Uterus (tissue), 4 donors: ENCODE measurements at places on chromosomes 16 and 17.
A peak's percentile ranks its signal among the peaks of the same experiment; 100 is the strongest.

DNA sequence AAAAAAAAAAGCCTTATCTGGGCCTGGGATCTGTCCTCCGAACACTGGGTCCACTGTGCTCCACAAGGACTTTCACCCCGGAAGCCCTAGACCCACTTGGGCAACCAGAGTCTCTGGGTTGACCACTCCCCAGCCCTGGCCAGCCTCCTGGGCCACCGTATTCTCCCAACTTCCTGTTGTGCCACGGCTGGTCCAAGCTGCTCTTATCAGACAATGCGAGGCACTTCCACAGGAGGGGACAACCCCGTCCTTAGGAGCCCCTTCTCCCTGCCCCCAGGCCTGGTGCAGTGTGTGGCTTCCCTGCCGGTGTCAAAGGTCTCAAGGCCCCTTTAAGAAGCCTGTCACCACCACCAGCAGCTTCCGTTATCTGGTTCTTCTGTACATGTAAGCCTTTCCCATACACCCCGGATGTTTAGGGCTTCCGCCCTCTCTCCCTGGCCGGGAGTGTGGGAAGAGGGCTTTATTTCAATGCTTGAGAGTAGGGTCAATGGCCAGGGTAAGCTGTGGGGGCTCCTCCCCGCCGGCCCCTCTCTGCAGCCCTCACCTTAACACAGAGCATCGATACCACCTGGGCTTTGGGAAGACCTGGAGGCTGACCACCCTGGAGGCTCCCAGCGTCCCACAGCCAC lies 313.0 kb downstream of the SEC14L1 start:
- no peak for DNase-seq

GRCh38 chr16:6231398-6231797 lies 1101.2 kb upstream of the RBFOX1 start:
- no peak for DNase-seq

DNA sequence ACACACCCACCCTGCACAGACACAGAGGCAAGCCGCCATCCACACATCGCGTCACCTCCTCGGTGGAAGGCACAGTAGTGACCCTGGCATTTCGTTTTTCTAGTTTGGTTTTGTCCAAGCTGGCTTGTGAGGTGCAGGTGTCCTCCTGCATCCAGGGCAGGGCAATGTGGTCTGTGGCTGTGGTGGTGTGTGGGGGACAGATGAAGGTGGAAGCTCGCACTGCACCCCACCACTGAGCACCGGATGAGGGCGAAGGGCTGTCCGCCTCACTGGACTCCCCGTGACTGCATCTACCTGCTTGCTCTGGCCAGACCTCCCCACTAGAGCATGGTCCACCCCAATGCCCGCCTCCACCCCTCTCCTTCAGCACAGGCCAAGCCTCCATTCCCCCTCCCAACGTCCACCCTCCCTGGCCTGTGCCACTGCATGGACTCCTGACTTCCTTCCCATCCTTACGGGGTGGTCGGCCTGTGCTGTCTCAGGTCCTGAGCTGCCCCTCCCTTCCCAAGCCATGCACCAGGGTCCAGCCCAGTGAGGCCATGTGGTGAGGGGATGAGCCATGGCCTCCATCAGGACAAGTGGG lies 78.8 kb upstream of the CBX4 start:
- no peak for DNase-seq

GRCh38 chr16:89090669-89091426 lies 2.8 kb upstream of the ACSF3 start:
- no peak for DNase-seq

- no peak for DNase-seq
Observed at GRCh38 chr16:67349172-67349571, 22.6 kb downstream of the LRRC36 start.

DNA sequence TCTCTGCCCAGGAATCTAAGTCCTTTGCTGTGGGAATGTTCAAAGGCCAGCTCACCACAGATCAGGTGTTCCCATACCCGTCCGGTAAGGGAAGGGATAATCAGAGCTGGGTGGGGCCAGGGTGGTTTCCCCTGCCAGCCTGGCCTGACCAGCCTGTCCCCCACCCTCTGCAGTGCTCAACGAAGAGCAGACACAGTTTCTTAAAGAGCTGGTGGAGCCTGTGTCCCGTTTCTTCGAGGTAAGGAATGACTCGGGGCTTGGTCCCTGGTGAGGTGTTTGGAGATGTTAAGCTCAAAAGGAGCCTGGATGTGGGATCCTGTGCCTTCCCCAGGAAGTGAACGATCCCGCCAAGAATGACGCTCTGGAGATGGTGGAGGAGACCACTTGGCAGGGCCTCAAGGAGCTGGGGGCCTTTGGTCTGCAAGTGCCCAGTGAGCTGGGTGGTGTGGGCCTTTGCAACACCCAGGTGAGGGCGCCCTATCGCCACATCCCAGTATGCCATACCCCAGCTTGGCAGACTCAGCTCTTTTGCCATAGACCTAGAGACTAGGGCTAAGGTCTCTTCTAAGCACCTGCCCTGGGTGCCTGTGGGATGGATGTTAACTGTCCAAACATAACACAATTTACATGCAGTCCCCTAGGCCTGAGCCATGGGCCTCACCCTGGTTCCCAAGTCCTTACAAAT lies 997 bp downstream of the ACADVL start:
- no peak for DNase-seq

DNA sequence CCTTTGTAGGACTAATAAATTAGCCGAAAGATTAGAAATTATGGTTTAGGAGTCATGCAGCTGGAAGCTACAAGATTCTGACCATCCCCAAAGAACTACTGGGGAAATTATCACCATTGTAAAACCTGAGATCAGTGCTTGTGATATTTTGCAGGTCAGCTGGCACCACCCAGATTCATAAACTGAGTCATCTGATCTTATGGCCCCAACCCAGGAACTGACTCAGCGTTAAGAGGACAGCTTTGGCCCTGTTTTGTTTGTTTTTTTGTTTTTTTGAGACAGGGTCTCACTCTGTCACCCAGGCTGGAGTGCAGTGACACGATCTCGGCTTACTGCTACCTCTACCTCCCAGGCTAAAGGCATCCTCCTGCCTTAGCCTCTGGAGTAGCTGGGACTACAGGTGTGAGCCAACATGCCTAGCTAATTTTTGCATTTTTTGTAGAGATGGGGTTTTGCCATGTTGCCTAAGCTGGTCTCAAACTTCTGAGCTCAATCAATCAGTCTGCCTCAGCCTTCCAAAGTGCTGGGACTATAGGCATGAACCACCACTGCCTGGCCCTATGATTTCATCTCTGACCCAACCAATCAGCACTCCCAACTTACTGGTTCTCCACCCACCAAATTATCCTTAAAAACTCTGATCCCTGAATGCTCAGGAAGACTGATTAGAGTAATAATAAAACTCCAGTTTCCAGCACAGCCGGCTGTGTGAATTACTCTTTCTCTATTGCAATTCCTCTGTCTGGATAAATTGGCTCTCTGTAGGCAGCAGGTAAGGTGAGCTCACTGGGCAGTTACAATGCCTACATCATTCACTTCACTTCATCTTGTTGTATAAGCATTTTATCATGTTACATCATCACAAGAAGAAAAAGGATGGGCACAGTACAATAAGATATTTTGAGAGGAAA lies 79.4 kb upstream of the KSR1 start:
- DNase-seq: no peak

DNA sequence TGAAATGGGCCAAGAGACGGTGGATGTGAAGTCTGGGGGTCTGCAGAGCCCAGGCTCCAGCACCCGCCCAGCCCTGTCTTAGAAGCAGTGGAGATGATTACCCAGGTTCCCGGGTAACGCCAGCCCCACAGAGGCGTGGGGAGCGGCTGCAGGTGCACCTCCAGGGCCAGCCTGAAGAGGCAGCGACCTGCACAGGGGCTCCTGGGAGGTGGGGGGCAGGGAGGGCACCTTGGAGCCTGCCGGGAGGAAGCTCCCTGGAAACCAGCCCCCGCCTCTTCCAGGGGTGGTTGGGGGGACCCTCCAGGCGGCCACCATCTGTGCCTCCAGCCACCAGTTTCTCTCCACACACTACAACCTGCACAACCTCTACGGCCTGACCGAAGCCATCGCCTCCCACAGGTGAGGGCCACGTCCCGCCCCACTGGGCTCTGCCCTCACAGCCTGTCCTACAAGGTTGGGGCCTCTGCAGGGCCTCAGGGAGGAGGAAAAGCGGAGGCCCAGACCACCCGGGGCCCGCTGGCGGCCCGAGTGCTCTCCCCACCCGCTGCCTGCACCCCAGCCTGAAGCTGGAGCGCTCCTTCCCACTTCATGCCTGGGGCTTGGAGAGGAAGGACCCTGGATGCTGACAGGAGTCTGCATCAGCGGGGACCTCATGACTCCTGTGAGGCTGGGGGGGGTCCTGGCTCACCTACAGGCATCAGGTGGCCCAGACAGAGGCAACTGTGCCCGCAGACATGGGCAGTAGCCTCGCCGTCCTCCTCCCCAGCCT lies 10.5 kb downstream of the GAA start:
- DNase-seq: no peak

GRCh38 chr17:56290101-56290801 lies 137.0 kb downstream of the ANKFN1 start:
- no peak for DNase-seq

DNA sequence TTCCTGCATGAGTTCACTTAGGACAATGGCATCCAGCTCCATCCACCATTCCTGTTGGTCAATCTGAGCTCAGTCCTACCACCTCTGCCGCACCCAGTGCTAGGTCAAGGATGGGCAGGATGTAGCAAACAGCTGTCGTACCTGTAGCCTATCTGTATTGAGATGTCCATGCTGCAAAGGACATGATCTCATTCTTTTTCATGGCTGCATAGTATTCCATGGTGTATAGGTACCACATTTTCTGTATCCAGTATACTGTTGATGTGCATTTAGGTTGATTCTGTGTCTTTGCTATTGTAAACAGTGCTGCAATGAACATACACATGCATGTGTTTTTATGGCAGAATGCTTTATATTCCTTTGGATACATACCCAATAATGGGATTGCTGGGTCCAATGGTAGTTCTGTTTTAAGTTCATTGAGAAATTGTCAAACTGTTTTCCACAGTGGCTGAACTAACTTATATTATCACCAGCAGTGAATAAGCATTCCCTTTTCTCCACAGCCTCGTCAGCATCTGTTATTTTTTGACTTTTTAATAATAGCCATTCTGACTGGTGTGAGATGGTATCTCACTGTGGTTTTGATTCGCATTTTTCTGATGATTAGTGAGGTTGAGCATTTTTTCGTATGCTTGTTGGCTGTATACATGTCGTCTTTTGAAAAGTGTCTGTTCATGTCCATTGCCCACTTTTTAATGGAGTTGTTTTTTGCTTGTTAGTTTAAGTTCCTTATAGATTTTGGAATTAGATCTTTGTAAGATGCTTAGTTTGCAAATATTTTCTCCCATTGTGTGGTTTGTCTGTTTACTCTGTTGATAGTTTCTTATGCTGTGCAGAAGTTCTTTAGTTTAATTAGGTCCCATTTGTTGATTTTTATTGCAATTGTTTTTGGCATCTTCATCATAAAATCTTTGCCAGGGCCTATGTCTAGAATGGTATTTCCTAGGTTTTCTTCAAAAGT lies 7.2 kb upstream of the MRTFB start:
- no peak for DNase-seq

DNA sequence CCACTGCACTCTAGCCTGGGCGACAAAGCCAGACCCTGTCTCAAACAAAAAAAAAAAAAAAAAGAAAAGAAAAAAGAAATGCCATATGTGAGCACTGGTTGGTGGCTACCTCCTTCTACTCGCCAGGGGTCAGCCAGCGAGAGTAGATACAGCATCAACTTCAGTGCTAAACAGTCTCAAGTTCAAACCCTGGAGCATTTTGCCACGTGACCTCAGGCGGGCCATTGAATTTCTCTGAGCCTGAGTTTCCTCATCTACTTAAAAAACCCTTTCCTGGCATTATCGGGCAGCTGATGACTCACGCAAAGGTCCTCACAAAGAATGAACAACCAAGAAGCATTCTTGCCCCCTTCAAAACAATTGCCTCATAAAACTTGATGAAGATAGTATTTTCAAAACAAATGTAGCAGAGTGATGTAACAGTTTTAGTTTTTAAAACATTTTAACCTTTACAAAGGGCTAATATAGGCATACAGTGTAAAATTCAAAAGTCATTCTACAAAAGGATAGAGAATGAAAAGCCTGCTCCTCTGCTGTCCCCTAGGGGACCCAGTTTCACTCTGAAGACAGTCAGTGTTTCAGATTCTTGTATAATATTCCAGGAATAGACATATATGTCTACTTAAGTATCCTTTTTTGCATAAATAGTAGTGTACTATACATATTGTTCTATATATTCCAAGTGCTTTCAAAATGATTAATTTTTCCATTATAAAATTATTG lies 28.4 kb downstream of the DNAH2 start:
- peak; percentile 50 for DNase-seq

GRCh38 chr16:31215287-31216162 lies 1.4 kb downstream of the PYDC1 start:
- DNase-seq: peak; percentile 36

GRCh38 chr16:67537270-67537635 lies 8.6 kb downstream of the RIPOR1 start:
- peak; percentile 74 for DNase-seq

DNA sequence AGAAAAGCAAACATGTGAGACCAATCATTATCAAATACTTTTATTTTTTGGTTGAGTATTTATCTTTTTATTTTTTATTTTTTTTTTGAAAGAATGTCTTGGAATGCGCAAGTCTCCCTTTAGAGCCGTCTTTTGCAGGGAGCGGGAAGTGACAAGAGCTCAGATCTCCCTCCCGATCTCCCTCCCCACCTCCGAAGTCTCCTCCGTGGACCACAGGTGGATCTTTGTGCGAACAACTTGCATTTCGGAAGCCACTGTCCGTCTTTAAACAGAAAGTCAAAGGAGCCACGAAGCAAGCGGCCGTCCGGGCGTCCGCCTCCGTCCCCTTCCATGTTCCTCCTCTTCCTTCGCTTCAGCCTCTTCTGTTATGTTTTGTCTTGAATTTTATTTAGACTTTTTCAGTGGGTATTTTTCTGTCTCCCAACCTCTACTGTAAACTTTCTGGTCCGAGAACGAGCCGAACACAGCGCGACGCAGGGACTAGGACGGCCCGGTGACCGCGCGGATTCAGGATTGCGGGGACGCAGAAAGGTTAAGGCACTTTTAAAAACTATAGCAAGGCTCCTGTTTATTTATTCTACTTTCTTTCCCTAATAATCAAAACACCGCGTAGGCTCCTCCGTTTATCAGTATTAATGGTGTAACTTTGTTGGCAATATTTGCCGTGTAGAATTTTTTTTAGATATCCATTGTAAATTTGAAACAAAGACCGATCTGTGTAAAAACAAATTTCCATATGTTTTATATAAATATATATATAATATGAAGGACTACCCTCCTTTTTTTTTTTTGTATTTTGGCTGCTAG lies 3.3 kb downstream of the FOXF1 start:
- DNase-seq: no peak

GRCh38 chr17:80043963-80044362 lies 7.5 kb downstream of the CCDC40 start:
- DNase-seq: no peak
